ENCODE measurements at places on chromosomes 7 and 10.
A peak's percentile ranks its signal among the peaks of the same experiment; 100 is the strongest.

DNA sequence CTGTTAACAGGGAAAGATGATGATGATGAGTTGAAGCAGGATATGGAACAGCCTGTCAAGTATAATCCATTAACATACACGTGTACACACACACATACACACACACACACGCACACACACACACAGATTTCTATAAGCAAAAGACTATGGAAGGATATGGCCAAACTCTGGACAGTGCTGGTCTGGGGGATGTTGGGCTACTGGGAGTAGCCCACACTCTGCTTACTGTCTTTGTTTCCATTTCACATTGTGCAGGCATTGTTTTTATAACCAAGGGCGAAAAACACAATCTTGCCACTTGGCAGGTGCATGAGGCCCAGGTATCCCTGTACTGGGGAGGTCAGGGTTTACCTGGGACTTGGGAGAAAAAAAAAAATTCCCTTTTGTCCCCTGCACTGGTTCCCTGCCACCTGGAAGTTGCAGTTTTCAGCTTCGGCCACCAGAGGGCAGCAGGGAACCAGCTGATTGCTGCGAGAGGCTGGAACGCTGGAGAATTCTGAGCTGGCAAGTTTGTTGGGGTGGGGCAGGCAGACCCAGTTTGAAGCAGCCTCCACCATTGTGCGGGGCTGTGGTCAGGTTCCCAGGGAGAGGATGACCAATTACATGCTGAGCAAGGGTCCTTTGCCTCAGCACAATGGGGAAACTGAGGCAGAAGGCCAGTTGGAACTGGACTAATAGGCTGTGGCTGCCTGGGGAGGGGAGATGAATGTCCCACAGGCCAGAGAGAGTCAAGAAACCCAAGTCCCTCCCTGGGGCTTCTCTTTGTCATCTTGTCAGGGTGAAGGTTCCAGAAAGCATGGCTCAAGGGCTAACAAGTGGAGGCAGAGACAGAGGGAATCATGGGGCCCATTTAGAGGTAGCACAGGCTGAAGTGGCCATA, 27.3 kb downstream of the PPIF start:
- DNase-seq = peak; percentile 74

DNA sequence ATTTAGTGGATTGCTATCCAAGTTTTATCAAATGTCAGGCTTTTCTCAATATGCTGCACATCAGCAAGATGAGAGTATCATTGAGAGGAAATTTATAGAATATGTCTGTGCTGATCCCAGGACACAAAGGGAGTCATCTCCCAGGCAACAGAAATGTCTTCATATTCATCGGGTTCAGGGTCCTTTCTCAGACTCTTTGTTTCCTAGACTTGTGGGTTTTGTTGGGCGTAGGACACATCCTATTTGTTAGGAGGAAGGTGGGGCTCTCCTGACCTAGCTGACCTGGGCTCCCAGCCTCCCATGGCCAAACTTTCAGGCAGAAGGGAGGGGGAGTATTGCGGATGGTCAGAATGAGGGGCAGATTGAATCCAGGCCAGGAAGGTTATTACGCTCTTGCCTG, 22.9 kb upstream of the NPS start:
- no peak for DNase-seq

- DNase-seq = no peak
Measured at GRCh38 chr10:108775911-108776475, 1147.3 kb downstream of the XPNPEP1 start.

DNA sequence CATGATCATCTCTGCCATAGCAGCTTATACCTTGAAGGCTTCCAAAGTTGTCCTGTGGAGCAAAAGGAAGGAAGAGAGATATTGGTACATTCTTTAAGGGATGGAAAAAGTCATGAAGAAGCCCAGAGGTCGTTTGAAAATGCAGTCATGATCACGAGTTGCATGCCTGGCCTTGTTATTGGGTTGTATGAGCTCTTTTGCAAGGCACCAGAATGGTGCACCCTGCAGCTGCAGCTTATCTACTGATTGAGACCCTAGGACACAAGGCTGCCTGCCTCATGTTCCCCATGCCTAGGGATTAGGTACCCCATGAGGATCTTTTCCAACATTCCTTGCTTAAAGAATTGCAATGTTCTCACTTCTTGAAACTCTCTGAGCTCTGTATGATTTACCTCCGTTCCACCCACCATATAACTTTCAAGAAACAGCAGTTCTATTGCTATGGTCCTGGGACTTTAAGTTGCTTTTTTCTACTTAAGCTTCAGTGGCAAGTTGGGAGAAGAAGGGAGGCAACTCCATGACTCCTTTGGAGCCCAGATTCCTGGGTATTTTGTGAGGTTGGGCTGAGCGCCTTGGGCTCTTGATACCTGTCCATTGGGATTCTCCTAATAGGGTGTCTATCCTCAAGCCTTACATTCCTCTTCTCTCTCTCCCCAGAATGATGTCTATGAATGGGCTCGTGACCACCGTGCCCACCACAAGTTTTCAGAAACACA, 6.9 kb downstream of the SCD start:
- DNase-seq = no peak

All from GM12892 (cell line).